ENCODE measurements at places on chromosomes 5 and 9.

DNA sequence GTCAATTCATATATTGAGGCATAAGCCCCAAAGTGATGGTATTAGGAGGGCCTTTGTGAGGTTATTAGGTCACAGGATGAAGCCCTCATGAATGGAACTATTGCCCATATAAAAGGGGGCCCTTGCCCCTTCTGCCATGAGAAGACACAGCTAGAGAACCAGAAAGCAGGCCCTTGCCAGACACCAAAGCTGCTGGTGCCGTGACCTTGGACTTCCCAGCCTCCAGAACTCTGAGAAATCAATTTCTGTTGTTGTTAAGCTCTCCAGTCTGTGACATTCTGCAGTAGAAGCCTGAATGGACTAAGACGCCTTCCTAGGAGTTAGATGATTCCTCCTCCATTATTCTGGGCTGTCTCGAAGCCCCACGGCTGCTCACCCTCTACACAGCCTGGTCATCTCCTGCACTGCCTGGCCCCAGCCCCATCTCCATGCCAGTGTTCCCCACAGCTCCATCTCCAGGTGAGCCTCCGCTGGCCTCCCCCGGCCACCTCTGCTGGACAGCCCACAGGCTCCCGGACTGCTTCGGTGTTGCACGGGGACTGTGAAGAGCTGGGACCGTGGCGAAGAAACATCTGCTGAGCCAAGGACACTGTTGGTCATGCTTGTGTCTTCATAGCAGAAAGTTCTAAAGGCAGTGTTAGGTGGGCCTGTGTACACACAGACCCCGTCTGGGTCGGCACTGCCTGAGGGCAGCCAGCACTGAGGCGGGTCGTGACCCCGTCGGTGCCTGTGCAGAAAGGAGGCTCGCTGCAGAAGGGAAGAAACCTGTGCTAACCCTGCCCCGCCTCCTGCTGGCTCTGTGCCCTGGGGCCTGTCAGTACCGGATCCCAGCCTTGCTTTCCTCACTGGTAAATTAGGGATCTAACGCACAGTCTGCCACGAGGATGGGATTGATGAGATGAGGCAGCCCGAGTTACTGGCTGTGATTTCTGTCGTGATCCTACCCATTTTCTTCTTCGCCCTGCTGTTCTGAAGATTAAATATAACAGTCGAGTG lies 55.1 kb upstream of the CNOT6 start:
- DNase-seq, result no peak

DNA sequence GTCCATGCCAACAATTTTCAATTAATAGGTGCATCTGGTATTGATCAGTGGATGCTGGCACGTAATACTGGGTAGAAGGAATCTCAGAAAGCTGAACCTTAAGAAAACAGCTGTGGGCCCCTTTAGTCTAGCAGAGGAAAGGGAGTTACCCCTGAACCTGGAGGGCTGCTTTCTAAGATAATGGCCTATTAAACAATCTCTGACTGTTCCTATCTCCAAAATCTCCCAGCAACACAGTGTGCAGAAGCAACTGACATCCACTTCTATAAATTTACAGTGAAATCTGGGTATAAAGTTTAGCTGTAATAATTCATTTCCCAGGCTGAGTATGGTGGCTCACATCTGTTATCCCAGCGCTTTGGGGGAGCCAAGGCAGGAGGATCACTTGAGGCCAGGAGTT lies 198.8 kb downstream of the MAPKAP1 start:
- DNase-seq, result no peak

- DNase-seq, result peak; percentile 24
Observed at GRCh38 chr5:40436535-40437237, 243.0 kb upstream of the PTGER4 start.

- no peak for DNase-seq
Observed at GRCh38 chr5:79227484-79228025, 8.4 kb upstream of the JMY start.

DNA sequence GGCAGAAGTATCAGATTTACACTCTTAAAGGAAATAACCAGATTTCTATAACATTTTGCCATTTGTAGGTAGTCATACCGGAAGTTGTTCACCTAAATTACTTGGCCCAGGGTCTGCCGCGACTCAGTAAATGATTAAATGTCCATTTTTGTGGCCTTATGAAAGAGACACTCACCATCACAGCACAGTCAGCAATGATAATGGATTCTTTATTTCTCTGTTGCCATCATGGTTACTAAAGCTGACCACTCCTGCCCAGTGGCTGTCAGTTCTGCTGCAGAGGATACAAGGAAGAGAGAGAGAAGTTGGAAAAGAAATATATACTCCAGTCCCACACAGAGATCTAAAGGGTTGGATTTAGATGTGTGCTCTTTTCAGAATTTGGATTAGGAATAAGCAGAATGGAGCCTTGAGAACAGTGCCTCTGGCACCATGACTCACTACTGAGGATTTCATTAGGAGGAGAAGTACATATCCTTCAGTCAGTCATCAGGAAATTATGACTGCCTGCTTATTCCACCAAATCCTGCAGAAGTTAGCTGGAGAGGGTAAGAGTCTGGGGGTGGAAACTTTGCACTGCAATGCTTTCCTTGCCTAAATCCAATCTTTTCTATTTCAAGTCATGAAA lies 72.8 kb upstream of the EFNA5 start:
- DNase-seq, result no peak

GRCh38 chr9:121838746-121839669 lies 187.6 kb downstream of the DAB2IP start:
- DNase-seq, result no peak

DNA sequence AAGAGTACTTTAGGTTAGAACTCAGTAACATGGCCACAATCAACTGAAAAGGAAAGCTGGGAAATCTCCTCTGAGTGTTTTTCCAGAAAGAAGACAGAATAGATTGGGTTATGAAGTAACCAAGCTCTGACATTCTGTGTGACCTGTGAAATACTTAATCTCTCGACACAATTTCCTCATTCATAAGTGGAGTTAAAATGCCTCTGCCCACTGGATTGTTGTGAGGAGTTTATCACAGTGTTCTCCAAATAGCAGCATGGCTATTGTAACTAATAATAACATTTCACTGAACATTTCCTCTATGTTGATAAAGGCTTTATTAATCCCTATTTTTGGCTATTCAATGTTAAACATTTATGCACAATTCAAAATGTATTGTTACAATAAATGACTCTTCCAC lies 311.0 kb downstream of the GABRB2 start:
- DNase-seq, result no peak

Data from CD8-positive, alpha-beta T cell (primary cell).